LHCN-M2 (cell line): ENCODE measurements at places on chromosomes 5 and 9. TPM values are rescaled to one million over a fixed set of nuclear protein-coding genes. Genes with fewer than 3 reads are reported as not detected.
A peak's percentile ranks its signal among the peaks of the same experiment; 100 is the strongest.

DNA sequence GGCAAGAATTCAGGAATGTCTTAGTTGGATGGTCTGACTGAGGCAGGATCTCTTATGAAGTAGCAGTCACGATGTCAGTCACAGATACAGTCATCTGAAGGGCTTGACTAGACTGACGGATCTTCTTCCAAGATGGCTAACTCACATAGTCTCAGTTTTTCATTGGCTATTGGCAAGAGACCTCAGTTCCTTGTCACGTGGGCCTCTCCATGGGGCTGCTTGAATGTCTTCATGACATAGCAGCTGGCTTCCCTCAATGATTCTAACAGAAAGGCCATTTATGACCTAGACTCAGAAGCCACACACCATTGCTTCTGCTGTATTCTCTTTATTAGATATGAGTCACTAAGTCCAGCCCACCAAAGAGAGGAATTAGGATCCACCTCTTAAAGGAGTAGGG is 4.7 kb downstream of the APC start:
- peak; percentile 12 for DNase-seq

- DNase-seq, result peak; percentile 48
These were observed 190.7 kb upstream of the SLC27A6 start for GRCh38 chr5:128774605-128775004.

DNA sequence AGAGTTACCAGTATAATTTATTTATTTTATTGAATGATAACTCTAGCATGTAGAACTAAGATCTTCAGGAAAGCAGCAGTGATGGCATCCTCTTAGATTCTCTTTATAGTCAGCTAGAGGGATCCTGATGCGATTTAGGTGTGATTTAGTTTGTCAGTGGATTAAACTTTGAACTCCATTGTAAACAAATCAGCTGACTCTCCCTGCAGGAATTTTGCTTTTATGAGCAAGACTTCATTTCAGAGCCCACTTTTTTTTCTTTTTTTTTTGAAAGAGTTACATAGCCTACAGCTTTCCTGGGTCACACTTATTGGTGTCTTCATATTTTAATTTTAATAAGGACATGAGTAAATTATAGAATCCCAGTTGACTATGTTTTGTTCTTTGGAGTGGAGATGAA is 93.8 kb upstream of the SEMA6A start:
- DNase-seq, result no peak

GRCh38 chr9:4027606-4028005 is 272.3 kb downstream of the GLIS3 start:
- DNase-seq, result no peak

DNA sequence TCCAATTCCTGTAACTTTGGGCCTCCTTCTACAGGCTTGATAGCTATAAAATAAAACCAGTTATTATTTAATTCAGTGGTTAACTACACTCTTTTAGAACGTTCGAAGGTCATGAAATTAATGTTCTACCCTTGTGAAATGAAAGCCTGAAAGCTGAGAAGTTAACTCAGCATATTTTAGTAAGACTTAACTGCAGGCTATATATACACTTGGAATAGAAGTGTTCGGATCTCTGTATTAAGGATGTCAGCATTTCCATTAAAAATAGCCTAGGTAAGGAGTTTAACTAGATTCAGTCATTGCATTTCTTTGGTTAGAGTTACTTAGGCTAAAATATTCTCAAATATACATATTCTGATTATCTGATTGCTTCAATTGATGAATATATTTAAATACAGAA is 229.2 kb downstream of the MRPS30 start:
- DNase-seq, result no peak

DNA sequence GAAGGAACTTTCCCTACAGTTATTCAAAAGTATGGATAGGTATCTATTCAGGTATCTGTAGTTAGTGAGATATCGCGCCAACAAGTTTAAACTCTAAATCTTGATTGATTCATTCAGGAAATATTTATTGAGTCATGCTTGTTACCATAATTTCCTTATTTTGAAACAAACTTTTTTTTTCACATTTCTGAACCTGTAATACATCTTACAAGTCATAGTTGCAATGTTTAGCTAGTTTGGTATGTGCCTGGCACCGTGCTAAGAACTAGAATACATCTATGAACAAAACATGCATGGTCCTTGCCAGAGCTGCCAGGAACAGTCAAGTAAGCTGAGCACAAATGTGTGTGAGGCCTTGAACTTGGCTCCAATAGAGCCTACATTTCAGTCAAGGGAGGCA is 226.4 kb downstream of the PCSK5 start:
- no peak for DNase-seq

DNA sequence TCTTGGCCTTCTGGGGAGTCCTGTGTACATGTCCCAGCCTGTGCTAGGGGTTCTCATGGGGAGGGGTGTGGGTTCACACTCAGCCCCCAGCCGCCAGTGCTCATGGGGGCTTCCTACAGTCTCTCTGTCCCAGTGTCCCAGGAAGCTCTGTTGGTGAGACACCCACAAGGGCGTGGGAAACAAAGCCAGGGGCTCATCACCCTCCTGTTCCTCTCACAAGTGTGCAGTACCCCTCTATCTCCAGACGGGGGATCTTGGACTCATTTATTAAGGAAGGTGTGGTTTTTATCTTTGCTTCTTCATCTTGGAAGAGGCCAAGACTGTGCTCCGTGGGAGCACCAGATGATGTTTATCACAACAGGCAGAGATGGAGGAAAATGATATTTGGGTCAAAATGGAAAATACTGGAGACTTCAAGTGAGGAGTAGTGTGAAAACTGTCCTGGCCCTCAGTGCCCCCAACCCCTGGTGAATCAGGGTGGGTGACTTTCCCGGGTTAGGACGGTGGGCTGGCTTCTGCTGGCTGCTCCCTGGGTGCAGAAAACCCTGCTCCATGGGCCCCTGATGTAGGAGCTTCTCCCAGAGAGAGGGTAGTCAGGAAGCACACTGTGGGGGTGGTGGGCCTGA is 15.2 kb downstream of the TMEM171 start:
- peak; percentile 78 for DNase-seq

GRCh38 chr5:150457121-150457520 is 7.6 kb upstream of the RPS14 start:
- no peak for DNase-seq

- DNase-seq, result no peak
These were observed 70.3 kb downstream of the SH3RF2 start for GRCh38 chr5:146006470-146007190.

- no peak for DNase-seq
These were observed 19.2 kb downstream of the NOTCH1 start for GRCh38 chr9:136526625-136527066.

DNA sequence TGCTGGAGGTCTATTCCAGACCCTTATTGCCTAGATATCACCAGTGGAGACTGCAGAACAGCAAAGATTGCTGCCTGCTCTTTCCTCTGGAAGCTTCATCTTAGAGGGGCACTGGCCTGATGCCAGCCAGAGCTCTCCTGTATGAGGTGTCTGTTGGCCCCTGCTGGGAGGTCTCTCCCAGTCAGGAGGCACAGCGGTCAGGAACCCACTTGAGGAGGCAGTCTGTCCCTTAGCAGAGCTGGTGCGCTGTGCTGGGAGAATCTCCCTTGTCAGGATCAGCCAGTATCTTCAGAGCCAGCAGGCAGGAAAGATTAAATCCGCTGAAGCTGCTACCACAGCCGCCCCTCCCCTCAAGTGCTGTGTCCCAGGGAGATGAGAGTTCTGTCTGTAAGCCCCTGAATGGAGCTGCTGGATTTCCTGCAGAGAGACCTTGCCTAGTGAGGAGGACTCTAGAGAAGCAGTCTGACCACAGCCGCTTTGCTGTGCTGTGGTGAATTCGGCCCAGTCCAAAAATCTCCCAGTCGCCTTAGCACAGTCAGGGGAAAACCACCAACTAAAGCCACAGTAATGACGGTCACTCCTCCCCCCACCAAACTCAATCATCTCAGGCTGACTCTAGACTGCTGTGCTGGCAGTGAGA is 124.1 kb downstream of the JAKMIP2 start:
- DNase-seq, result no peak

JMY gene
- 3.1 and 4.7 TPM in 2 replicates for total RNA-seq

DNA sequence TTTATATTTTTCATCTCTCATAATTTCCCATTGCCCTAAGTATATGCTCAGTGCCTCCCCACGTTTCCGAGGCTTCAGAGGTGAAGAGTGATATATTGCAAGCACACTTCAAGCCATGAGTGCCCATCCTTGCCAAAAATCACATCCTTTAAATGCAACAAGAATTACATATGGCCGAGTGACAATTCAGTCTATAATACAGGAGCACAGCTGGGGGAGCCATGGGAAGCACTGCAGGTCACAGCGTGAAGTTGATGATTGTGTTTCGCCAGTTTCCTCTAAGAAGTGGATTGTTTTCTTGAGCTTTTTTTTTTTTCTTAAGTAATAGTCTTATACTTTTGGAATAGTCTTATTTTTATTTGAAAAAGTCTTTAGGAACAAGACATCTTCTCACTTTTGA is 61.1 kb downstream of the MTRR start:
- no peak for DNase-seq

CCDC180 gene
- total RNA-seq, result not detected in 2 replicates

DNA sequence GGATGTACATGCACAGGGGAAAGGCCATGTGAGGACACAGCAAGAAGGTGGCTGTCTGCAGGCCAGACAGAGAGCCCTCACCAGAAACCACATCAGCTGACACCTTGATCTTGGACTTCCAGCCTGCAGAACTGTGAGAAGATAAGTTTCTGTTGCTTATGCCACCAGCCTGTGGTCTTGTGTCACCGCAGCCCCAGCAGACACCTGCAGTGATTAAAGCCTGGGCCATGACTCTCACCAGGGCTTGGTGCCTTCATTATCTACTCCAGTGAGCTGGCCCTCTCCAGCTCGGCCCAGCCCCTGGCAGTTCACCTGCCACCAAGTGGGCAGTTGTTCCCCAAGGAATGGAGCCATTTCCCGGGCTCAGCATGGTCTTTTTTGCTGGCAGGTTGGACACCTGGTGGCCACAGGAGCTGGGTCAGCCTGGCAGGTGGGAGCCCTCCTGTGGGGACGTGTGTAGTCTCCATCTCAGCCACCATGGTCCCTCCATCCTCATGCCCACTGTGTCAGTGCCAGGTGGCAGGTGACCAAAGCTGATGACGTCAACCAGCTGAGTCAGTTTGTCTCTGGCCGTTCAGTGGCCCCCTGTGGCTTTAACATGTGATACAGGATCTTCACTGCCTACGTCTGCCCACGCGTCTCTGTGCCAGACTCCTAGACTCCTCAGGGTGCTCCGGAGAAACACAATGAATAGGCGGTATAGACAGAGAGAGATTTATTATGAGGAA is 99.9 kb upstream of the PPP1R26 start:
- DNase-seq, result no peak

DNA sequence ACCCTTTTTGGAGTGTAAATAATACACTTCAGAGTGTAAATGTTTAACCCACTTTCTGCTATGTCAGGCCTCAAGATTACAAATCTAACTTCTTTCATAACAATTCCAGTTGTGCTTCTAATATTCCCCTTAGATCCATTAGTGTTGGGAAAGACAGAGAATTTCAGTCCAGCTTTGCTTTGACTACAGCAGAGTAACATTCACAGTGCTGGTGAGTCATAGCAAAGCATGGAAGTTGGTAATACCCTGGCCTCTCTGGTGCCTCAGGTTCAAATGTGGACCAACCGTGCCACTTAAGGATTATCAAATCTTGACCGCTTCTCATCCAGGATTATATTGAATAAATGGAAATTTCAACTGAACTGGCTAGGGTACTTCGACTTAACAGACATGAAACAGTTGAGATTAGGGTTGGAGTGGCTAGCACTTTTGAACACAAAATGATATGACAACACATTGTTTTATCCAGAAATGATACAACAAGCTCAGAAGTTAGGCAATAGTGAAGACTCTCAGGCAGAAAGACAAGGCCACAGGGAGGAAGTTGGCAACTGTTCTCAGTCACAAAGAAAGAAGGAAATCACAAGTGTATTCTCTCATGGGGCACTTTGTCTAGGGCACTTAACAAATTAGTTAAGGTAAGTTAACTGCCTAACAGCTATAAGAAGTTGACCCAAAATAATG is 24.4 kb upstream of the RASA1 start:
- peak; percentile 89 for DNase-seq

DNA sequence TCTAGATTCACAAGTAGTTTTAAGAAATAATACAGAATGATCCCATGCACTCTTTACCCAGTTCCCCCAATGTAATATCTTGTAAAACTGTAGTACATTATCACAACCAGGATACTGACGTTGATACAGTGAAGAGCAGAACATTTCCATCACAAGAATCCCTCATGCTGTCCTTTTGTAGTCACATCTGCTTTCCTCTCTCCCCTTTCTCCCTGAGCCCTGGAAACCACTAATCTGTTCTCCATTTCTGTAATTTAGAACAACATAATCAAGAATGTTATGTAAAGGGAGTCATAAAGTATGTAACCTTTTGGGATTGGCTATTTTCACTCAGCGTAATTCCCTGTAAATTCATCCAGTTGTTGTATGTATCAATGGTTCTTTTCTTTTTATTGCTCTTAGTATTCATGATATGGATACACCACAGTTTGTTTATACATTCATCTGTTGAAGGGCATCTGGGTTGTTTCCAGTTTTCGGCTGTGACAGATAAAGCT is 61.1 kb downstream of the ERCC6L2 start:
- DNase-seq, result no peak

LCN15 gene
- not detected in 2 replicates for total RNA-seq

OR1Q1 gene
- not detected in 2 replicates for total RNA-seq

DNA sequence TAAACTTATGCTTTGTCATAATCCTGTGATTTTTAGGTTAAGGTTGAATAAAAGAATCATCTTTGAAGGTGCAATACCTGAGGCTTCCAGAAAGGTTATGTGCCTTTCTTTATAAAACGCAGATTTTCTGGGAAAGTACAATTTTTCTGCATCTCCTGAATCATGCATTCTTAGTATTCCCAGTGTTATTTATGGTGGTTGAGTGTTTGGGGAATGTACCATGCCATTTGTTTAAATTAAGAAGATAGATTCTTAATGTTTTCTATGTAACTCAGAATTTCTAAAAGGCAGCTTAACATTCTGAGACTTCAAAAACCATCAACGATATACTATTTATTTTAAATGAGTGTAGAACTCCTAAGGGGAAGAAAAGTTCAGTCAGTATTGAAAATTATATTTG is 108.1 kb upstream of the FBN2 start:
- no peak for DNase-seq

KCNV2 gene
- not detected in 2 replicates for total RNA-seq
